ENCODE measurements at places on chromosomes 7 and 10.

DNA sequence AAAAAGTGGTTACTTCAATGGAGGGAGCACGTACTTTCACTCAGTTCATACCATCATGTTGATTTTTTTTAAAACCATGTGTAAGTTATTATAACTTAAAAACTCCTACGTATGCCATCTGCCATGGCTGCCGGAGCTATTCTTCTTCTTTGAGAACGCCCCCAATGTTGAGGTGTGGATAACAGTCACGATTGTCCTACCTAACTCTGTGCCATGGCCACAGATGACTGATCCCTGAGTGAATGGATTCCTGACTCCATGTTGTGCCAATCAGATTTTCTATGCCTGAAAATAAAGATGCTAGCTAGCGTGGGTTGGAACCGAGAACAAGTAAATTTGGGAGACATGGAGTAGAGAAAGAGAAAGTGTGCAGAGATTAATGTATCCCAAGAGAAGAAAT lies 5.3 kb downstream of the MCMBP start:
- DNase-seq: no peak

- no peak for DNase-seq
These were observed 76.4 kb downstream of the DOCK4 start for GRCh38 chr7:112129655-112130323.

- no peak for DNase-seq
These were observed 115.8 kb downstream of the ARHGAP22 start for GRCh38 chr10:48489099-48489498.

- DNase-seq: no peak
These were observed 102.1 kb downstream of the PIP4K2A start for GRCh38 chr10:22612318-22612717.

DNA sequence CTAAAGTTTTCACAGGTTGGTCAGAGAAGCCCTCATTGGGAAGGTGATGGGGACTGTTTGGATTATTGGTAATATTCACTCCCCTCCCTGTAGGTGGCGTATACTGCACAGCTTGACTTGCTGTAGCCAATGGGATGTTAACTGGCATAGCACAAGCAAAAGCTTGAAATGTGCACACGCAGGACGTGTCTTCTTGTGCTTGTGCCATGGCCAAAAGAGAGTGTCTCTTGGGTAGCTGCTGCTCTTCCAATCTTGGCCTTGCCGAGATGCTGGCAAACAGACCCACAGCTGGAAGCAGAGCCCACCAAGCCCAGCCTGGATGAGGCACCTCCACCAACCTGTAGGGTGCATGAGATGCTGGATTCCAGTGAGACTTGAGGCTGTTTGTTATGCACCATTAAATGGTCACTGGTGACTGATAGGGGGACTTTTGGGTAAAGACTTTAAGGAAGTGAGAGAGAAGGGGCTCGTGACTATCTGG lies 266.0 kb downstream of the GRID1 start:
- DNase-seq: no peak

- DNase-seq: no peak
These were observed 997 bp upstream of the LDB1 start for GRCh38 chr10:102120991-102121738.

GRCh38 chr7:2120251-2120660 lies 112.5 kb downstream of the MAD1L1 start:
- DNase-seq: no peak

- DNase-seq: no peak
These were observed 27.1 kb downstream of the NMT2 start for GRCh38 chr10:15141136-15142054.

- DNase-seq: no peak
These were observed 68.9 kb downstream of the ARID5B start for GRCh38 chr10:61970182-61971002.

DNA sequence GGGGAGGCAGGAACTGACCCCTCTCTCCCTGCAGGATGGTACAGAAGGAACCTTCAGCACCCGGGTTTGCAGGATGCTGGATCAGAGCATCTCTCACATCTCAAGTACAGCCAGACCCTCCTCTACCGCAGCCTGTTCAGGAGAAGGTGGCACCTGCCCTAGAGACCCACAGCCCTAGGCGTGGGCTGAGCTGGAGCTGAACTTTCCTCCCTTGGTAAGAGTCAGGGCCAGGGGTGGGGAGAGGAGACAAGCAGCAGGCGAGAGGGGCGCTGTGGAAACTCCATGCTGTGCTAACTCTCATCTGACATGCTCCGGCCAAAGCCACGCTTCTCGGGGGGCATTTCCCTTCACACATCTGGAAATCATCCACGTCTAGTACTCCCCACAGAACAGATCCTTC lies 154.4 kb downstream of the DIP2C start:
- no peak for DNase-seq

DNA sequence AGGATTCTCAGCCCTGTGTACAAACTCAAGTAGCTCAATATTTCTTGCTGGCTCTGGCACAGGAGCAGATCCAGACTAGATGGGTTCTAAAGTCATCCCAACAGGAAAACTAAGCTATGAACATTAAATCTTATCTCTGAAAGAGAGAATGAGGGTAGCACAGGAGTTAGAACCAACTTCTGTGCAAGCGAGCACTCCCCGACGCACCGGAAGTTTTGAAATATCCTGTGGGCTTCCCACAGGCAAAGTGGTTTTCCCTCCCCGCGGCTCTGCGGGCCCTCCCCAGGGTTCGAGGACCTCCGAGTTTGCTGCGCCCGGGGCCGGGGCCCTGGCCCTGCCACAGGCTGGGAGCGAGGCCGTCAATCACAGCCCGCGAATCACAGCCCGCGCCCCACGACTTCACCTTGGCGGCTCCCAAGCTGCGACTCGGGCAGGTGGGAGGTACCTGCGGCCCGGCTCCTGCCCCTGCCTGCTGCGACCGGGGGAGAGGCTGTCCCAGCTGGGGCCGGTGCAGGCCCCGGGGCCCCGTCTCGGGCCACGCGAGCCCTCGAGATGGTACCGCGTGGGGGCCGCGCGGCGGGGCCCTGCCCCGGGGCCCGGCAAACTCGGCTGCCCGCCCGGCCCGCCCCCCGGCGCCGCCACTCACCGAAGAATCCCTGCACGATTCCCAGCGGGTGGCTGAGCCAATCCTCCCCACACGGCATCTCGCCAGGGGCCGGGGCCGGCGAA lies 598 bp downstream of the MCMBP start:
- DNase-seq: no peak

DNA sequence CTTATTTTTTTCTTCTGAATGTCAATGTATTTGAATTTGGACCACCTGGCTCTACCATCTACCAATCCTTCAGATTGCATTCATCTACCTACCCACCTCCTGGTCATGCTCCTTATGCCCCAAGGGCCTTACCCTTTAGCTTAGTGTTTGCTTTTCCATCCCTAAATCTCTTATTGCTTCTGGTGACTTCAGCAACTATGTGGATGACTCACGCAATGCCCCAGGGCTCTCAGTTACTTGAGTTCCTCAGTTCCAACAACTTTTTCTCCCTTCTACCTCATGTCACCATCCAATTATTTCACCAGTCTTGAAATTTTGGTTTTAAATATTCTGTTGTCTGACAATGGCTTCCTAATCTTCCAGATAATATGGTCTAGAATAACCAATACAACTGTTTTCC lies 118.9 kb downstream of the CFAP58 start:
- DNase-seq: no peak

DNA sequence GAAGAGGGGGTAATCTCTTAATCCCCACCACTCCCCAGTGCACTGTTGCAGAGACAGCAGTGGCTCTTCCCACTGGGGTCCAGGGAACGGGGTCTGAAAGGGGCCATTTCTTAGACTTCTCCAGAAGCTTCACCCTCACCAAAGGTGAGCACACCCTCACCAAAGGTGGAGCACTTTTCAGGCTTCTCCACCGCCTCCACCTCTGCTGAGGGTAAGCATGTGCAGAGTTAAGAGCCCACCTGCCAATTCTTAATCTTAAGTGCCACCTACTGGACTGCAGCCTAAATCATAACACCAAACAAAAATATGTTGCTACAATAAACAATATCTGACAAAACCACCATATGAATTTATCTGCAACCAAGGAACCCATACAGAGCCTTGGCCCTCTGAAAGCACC lies 27.0 kb downstream of the SNX13 start:
- DNase-seq: no peak

- no peak for DNase-seq
These were observed 31.1 kb downstream of the JAZF1 start for GRCh38 chr7:28149291-28150101.

DNA sequence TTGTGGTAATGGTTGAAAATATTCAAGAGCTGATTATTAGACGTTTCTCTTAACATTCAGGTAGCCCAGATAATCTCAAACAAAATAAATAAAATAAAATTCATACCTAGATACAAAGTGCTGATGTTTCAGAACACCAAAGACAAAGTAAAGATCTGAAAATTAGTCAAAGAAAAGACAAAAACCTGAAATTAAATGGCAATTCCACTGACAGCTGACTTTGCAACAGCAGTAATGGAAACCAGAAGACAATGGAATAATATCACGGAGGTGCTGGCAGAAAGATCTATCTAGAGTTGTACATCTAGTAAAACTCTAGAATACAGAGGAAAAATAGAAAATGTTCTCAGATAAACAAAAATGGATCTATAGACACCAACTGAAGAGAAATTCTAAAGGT lies 58.0 kb upstream of the IKZF1 start:
- no peak for DNase-seq

GRCh38 chr7:28674359-28674782 lies 262.1 kb downstream of the CREB5 start:
- DNase-seq: no peak

DNA sequence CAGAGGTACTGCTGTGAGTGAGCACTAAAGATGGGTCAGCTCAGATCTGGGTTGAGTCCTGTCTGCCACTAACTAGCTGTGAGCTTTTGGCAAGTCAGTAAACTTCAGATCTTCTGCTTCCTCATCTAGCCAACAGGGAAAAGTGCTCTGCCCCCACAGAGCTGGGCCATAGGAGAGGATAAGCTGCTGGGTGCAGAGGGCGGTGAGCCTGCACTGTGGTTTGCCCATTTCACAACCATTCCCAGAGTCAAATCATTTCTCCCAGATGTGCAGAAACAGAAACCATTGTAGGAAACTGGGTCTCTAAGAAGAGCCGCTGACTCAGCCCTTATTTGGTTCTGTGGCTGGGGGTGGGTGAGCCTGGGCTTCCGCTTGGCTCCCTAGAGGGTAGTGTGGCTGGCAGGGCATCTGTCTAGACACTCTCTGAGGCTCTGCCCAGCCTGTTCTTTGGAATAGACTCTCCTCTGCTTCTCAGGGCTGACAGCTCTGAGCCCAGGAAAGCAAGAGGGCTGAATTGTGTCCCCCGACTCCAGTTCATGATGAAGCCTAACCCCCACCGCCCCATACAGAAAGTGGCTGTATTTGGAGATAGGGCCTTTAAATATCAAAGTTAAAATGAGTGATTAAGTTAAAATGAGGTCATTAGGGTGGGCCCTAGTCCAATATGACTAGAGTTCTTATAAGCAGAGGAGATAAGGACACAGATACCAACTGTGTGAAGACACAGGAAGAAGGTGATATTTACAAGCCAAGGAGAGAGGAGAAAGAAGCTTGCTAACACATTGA lies 29.5 kb upstream of the ARHGAP22 start:
- no peak for DNase-seq

GRCh38 chr10:29588629-29589421 lies 45.9 kb downstream of the SVIL start:
- no peak for DNase-seq

DNA sequence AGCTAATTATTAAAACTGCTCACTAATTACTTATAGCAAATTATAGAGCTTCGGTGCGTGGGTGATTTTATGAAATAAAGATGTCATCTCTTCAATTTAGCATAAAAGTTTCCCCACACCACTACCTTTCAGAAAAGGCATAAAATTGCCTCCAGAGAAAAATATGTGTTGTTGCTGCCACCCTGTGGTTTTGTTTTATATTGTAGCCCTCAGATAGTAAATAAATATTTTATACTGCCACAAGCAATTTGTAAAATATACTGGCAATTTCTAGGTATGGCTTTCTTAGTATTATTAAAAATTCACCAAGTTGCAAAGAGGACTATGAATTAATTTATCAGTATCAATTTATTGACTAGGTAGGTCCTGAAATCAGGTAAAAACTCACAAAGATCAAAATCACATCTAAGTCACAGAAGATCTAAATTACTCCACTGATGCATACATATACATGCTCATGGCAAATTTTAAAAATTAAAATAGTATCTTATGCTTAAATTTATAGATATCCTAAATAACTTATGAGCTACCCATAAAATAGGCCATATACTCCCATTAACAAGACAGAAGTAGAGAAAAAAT lies 26.5 kb downstream of the ASNS start:
- no peak for DNase-seq

- no peak for DNase-seq
These were observed 33.0 kb downstream of the RASGEF1A start for GRCh38 chr10:43233601-43234430.

DNA sequence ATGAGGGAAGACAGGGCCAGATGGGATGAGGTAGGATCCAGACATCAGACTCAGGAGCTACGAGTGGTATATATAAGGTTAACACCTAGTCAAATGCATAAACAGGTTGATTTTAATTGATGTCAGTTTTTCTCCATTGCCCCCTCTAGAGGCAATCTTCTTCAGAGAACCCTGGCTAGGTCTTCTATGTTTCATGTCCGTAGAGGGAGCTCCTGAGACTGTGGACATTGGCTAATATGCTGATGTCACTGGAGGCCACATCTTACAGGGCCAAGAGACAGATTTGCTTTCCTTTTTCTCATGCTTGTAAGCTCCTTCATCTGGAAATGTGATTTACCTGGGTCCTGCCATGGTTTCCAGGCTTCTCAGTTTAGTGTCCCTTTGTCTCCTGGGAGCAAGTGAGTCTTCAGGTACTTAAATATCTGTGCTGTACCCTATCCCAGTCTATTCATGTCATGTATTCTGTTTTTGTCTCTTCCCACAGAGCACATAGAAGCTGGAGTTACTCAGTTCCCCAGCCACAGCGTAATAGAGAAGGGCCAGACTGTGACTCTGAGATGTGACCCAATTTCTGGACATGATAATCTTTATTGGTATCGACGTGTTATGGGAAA lies 161.6 kb upstream of the PRSS1 start:
- DNase-seq: no peak

GRCh38 chr10:36703179-36703578 lies 422.2 kb upstream of the ANKRD30A start:
- no peak for DNase-seq

- no peak for DNase-seq
These were observed 277.6 kb downstream of the ELFN1 start for GRCh38 chr7:1947586-1948217.

DNA sequence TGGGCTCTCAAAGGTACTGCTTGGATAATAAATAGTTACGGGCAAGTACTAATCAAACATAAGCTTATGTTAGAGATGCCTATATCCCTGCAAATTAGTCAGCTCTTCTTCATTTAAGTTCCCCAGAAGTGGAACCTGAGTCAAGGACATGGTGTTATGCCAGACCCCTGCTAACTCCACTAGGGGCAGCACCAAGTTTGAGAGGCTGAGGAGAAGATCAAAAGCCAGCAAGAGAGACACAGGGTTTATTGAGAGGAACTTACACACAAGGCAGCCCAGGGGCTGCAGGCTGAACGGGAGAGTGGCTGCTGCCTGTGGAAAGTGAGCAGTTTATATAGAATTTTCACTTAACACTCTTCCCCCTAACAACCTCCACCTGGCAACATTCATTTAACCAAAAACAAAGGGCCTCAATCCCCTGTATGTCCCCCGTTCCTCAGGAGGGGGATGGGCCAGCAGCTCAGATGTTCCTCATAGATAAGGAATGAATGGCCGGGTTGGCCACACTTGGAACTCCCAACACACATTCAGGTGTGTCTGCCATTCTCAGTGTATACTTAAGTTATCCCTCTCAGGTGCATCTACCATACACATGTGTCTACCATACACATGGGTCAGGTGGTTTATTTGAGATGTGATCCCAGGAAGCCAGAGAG lies 62.6 kb upstream of the GHITM start:
- DNase-seq: no peak
